Right lobe of liver (tissue), 6 donors: ENCODE measurements at places on chromosomes 6 and 20.

GRCh38 chr6:11500008-11500407 is 37.5 kb upstream of the TMEM170B start:
- no peak for DNase-seq

GRCh38 chr6:14747881-14748520 is 497.9 kb upstream of the JARID2 start:
- no peak for DNase-seq

- DNase-seq: no peak
Observed at GRCh38 chr6:53593001-53593488, 48.1 kb upstream of the GCLC start.

GRCh38 chr6:131532580-131533039 is 40.4 kb upstream of the ARG1 start:
- DNase-seq: no peak

GRCh38 chr6:116405138-116405537 is 34.4 kb downstream of the DSE start:
- no peak for DNase-seq

- no peak for DNase-seq
Observed at GRCh38 chr20:63635431-63636141, 8.7 kb upstream of the GMEB2 start.

DNA sequence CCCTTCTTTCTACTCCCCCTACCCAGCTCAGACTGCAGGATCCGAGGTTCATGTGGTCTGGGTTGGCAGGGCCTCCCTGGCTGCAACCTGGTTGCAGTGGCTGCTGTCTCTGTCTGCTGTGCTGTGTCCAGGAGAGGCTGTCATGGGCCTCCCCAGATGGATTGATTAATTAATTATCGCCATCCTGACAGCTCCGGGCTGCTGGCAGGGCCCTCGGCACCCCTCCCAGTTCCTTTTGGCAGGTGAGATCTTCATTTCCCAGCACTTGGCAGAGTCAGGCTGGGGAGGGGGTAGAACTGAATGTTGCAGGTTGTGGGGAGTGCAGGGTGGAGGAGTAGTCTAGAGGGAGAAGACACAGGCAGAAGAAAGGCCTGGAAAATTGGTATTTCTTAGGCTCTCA is 56.7 kb upstream of the ZFAND3 start:
- DNase-seq: no peak
